ENCODE measurements at places on chromosomes 11 and 22. TPM values are rescaled to one million over a fixed set of nuclear protein-coding genes. Genes with fewer than 3 reads are reported as not detected.

DNA sequence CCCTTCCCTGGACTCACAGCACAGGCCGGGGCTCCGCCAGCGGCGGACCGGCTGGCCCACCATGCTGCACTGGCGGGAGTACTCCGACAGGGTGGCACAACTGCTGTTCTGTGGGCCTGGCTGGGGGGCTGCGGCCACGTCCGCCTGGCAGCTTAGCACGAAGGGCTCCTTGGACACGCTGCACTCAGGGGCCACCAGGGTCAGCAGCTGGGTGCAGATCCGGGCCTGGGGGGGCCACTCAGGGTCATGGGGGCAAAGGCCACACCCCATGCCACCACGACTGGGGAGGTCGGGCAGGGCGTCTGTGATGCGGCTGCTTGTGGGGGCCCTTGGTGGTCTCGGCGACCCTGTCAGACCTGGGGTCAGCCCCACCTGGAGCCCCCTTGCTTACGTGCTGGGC, 6.0 kb downstream of the MUC6 start:
- H3K4me3 ChIP-seq = no peak overlapping the region
- H3K36me3 ChIP-seq = no peaks in the 10 kb centered on the region
- no peak overlapping the region for H3K27ac ChIP-seq
- no peak for DNase-seq
- H3K27me3 ChIP-seq = peaks cover 6% of the 10 kb centered on the region

GRCh38 chr11:235997-236773, at the start of gene SIRT3:
Gene SIRT3, minus strand, starts transcription at chr11:236342. Its CDS starts 14 bp downstream, at chr11:236328.
- DNase-seq = peak; percentile 84
- peak within 1 kb of the TSS; percentile 97 for H3K27ac ChIP-seq
- H3K27me3 ChIP-seq = no peaks in the 10 kb centered on the region
- H3K36me3 ChIP-seq = no peaks in the 10 kb centered on the region

DNA sequence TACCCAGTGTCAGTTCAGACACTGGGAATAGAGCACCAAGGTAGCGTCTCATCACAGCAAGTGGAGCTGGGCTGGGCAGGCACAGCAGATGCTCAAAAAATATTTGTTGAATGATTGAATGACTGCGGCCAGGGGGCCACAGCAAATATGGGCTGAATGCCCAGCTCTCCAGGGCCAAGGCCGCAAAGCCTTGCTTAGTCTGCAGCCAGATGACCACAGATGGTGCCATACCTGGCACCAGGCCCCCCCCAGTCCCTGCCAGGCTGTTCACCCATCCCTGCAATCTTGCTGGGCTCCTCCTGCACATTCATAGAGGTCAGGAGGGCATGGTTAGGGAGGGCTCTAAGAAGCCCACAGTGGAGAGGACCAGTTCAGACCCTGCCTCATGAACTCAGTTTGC, 32.9 kb downstream of the ZC3H7B start:
- H3K4me3 ChIP-seq = no peak overlapping the region
- no peak overlapping the region for H3K27ac ChIP-seq
- H3K36me3 ChIP-seq = no peaks in the 10 kb centered on the region
- no peaks in the 10 kb centered on the region for H3K27me3 ChIP-seq
- no peaks in the 10 kb centered on the region for H3K4me1 ChIP-seq

GRCh38 chr22:46379066-46379930, 43.8 kb downstream of the TRMU start:
- no peak overlapping the region for H3K4me3 ChIP-seq
- H3K27me3 ChIP-seq = no peaks in the 10 kb centered on the region
- H3K36me3 ChIP-seq = no peaks in the 10 kb centered on the region
- no peaks in the 10 kb centered on the region for H3K4me1 ChIP-seq
- H3K27ac ChIP-seq = no peak overlapping the region

DNA sequence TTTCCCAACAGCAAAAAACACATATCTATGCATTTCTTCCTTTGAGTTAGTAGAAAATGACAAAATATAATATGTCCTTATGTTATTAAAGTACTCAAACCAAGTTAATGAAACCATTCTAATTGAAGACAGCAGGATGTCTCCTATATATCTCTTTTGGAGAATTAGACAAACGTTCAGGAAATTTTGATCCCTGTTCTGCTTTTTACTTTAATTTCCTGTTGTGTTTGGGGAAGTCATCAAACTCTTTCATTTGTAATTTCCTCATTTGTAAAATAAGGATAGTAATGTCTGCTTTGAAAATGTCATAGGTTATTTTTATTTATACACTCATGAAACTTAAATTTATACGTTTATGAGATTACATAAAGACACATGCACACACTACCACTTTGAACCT, 281.8 kb upstream of the ANO5 start:
- no peaks in the 10 kb centered on the region for H3K36me3 ChIP-seq
- H3K27me3 ChIP-seq = no peaks in the 10 kb centered on the region
- no peak overlapping the region for H3K27ac ChIP-seq
- H3K4me3 ChIP-seq = no peak overlapping the region

DNA sequence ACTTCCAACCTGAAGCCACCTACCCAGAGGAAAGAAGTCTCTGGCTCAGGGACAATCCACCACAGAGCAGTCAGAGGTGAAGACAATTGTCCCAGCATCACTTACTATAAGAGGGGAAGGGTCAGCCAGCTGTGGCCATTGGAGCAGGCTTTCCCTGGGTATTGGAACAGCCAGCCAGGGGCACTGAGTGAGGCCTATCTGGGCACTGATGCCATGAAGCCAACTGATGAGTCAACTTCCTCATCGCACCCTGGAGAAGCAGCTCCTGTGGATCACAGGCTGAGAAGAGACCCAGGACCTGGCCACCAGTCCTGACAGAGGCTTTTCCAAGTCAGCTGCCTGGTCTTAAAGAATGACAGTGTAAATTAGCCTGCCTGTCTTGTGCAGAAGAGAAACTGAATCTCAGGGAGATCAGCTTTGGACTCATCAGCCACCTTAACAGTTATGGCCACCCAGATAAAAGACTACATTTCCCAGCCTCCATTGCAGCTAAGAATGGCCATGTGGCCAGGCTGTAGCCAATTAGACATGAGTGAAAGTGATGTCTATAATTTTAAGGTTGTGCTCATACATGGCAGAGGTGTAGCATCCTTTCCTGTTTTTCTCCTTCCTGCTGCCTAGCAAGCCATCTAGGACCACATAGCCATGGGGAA, 19.0 kb downstream of the CHST1 start:
- no peak overlapping the region for H3K27ac ChIP-seq
- no peak overlapping the region for H3K4me3 ChIP-seq
- DNase-seq = no peak
- no peaks in the 10 kb centered on the region for H3K27me3 ChIP-seq

DNA sequence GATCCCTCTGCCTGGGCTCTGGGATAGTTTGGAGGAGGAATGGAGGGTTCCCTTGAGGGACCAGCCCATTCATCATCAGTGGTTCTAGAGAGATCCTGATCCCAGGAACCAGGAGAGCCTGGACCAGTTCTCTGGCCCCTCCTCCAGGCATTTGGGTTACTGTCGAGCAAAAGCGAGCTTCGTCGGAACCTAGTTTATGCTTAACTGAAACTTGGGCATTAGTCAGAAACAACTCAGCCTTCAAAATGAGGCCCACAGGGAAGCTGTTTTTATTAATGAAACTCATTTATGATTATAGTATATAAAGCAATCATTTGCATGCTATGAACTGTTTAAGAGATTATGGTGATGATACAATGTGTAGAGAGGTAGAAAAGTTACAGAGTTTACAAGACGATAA, 61.4 kb downstream of the LIF start:
- H3K27me3 ChIP-seq = peaks cover 12% of the 10 kb centered on the region
- no peak overlapping the region for H3K4me3 ChIP-seq
- DNase-seq = no peak
- H3K36me3 ChIP-seq = no peaks in the 10 kb centered on the region

Gene FHIP1B
- total RNA-seq = 36.8 TPM
